ENCODE measurements at places on chromosomes 2 and 18.

DNA sequence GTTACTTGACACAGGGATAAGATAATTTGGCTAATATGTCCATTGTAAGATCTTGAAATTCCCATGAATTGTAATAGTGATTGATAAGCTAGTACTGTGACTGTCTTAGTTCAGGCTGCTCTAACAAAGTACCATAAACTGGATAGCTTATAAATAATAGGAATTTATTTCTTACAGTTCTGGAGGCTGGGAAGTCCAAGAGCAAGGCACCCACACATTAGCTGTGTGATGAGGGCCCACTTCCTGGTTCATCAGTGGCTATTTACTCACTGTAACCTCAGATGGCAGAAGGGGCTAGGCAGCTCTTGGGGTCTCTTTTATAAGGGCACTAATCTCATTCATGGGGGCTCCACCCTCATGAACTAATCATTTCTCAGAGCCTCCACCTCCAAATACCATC is 28.5 kb downstream of the NOSTRIN start:
- H3K27ac ChIP-seq: no peak overlapping the region
- no peaks in the 10 kb centered on the region for H3K27me3 ChIP-seq
- no peaks in the 10 kb centered on the region for H3K4me1 ChIP-seq
- no peaks in the 10 kb centered on the region for H3K36me3 ChIP-seq

DNA sequence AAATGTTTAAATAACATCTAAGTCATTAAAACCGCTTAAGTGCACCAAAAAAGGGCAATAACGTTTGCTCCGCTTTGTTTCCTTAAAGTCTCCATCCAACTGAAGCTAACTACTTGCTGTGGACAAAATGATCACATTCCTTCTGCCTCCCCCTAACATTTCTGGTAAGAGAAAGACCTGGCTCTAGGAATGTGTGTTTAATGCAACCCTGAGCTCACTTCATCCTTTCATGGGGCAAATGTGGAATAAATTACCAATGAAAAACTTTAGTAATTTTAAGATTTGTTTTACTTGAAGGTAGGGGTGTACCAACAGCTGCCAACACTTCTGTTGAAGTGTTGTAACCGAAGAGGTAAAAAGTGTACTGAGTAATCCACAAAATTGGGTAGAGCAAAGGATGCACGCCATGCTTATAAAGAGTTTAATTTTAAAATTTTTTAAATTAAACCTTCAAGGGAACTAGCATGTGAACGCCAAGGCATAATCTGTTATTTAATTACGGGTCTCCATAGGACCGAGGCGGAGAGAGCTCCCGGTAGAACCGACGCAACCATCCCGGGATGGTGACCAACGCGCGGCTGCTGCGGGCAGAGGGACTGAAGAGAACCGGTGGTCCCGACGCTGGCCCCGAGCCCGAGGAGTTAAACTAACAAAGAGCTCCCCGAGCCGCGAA is 1.1 kb downstream of the HNRNPLL start:
- H3K4me3 ChIP-seq: peak overlapping the region; percentile 87
- peaks cover 47% of the 10 kb centered on the region for H3K4me1 ChIP-seq
- DNase-seq: no peak
- no peaks in the 10 kb centered on the region for H3K27me3 ChIP-seq
- peak overlapping the region; percentile 98 for H3K27ac ChIP-seq

GRCh38 chr2:174711206-174711605 is 53.1 kb downstream of the CHRNA1 start:
- no peak for DNase-seq
- H3K4me1 ChIP-seq: no peaks in the 10 kb centered on the region
- H3K27ac ChIP-seq: no peak overlapping the region
- no peak overlapping the region for H3K4me3 ChIP-seq
- no peaks in the 10 kb centered on the region for H3K27me3 ChIP-seq
- no peaks in the 10 kb centered on the region for H3K36me3 ChIP-seq

- H3K4me3 ChIP-seq: no peak overlapping the region
- no peaks in the 10 kb centered on the region for H3K27me3 ChIP-seq
- H3K36me3 ChIP-seq: no peaks in the 10 kb centered on the region
Observed at GRCh38 chr2:167383610-167384194, 495.4 kb downstream of the XIRP2 start.

GRCh38 chr2:201891676-201892075 is 85.3 kb downstream of the CDK15 start:
- no peaks in the 10 kb centered on the region for H3K36me3 ChIP-seq
- no peaks in the 10 kb centered on the region for H3K27me3 ChIP-seq
- no peak overlapping the region for H3K27ac ChIP-seq
- H3K4me1 ChIP-seq: peaks cover 6% of the 10 kb centered on the region

Data from vagina (tissue), 2 donors.